ENCODE measurements at places on chromosomes 11 and 22.

DNA sequence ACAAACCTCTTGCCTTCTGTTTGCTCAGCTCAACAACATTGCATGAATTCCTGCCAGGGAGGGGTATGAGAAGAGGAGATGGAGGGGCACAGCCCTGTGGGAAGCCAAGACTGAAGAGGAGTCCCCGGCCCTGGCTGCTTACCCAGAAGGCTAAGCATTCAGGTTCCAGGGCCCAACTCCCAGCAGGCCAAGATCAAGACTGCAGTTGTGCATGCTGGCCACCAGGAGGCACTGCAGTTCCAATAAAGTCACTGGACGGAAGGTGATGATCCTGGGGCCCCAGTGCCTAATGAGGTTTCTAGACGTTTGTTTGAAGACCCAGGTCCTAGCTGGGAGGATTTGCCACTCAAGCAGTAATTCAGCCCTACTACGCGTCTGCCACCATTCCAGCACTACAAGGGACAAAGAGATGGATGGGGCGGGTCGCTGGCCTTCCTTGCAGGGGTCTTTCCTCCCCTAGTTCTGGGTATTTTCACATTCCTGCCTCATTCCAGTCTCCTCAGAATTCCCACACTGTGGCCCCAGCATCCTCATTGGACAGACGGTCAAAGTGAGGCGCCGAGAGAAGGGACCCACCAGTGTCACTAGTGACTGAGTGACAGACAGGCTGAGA is 23.6 kb downstream of the ALX4 start:
- peak; percentile 75 for DNase-seq

GRCh38 chr11:84886344-84886743 is 740.8 kb downstream of the DLG2 start:
- DNase-seq = no peak

- no peak for DNase-seq
Observed at GRCh38 chr11:97445561-97445960, 1055.7 kb downstream of the JRKL start.

- no peak for DNase-seq
Observed at GRCh38 chr11:64341429-64341828, 1.4 kb downstream of the CCDC88B start.

- no peak for DNase-seq
Observed at GRCh38 chr11:92393218-92393617, 168.6 kb downstream of the FAT3 start.

DNA sequence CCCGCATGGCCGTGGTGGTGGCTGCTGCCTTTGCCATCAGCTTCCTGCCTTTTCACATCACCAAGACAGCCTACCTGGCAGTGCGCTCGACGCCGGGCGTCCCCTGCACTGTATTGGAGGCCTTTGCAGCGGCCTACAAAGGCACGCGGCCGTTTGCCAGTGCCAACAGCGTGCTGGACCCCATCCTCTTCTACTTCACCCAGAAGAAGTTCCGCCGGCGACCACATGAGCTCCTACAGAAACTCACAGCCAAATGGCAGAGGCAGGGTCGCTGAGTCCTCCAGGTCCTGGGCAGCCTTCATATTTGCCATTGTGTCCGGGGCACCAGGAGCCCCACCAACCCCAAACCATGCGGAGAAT is 10.9 kb upstream of the ARHGEF17 start:
- DNase-seq = no peak

- DNase-seq = peak; percentile 58
Observed at GRCh38 chr11:35163702-35164496, 24.9 kb downstream of the CD44 start.

DNA sequence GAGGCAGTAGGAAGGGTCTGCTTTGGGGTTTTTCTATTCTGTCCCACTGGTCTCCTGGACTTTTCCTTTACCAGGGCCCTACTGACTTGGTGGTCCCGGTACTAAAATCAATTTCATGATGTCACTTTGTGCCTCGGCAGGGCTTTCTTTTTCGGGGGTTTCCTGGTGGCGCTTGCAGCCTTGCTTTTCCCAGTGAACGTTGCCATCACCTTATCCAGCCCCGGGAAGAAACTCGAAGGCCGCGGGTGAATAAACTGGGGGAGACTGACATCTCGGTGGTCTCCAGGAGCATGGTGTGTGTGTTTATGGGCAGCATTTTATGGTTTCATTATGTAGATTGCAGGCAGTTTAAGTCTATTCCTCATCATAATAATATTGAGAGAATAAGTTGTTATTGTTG is 84.4 kb downstream of the KCNQ1 start:
- no peak for DNase-seq

- DNase-seq = peak; percentile 89
Observed at GRCh38 chr22:45263463-45264269, 21.1 kb upstream of the UPK3A start.

GRCh38 chr22:42945736-42946135 is 69.2 kb downstream of the PACSIN2 start:
- DNase-seq = peak; percentile 63

GRCh38 chr22:38114484-38115398 is 4.3 kb upstream of the BAIAP2L2 start:
- DNase-seq = peak; percentile 87

GRCh38 chr22:35541254-35541748 is 670 bp downstream of the RASD2 start:
- no peak for DNase-seq

DNA sequence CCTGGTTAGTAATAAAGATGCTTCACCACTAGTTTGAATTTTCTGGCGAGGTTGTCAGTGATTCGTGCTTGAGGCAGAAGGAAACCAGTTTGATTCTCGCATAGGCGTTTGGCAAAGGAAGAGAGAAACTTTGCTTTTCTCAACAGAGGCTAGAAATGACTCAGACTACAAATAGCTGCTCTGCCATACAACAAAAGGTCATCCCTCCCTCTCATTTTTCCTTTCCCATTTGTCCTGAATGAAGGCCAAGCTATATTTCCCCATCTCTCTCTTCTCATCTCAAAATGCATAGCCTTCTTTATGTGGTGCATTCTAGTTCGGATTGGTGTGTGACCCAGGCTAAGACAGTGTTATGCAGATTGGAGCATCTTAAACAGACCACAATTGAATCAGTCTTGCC is 741.4 kb downstream of the NTM start:
- peak; percentile 6 for DNase-seq

GRCh38 chr11:75303544-75304224 is 47.8 kb downstream of the ARRB1 start:
- DNase-seq = no peak

DNA sequence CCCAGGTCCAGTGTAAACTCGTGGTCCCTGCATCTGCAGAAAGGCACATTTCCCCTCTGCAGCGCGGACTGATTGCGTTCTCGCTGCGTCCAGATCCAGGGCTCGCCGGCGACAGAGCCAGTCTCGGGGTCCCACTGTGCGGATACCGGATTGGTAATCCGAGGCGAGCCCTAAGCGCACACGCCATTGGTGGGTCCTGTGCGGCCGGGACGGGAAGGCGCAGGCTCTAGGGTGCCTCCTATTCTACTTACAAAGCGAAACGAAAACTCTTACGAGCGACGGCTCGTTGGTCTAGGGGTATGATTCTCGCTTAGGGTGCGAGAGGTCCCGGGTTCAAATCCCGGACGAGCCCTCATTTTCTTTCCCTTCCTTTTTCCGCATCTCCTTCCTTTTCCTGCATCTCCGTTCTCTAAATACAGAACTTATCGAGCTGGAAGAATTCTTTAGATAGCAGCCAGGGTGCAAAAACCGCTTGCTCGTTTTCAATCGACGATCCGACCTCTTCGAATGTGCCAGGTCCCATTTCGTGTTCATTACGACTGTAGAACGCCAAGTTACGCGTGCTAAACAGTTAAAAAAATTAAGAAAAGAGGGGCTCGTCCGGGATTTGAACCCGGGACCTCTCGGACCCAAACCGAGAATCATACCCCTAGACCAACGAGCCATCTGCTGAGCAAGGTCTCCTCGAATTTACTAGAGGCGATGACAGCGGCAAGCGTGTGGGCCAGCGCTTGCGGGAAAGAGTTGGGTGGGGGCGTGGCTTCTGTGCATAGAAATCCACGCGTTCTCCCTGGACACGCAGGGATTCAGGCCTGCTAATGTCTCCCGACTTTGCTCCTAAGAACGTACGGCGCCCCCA is 29.2 kb upstream of the WNT11 start:
- DNase-seq = peak; percentile 91

DNA sequence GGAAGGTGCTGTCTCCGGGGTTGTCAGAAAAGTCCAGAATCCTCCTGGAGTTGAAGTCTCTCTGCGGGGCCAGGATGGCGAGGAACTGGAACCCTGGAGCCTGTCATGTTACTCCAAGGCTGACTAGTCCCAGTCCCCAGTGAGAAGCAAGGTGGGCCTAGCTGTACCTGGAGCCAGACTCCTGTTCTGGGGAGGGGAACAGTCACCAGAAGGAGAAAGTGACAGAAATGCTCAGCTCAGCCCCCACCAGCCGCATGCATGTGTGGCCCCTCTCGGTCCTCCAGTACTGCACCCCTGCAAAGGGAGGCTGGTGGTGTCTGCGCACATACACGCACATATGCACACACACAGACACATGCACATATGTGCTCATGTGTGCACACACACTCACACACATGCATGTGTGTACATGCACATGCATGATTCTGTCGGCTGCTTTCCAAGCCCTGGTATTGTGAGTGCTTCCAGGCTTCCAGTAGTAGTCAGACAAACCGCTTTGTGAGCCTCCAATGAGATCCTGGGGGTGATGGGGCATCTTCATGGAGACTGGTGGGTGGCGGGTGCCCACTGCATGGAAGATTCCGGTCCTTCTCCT is 54.3 kb downstream of the RTL6 start:
- no peak for DNase-seq

- DNase-seq = no peak
Observed at GRCh38 chr11:113470233-113470632, 5.0 kb downstream of the DRD2 start.

DNA sequence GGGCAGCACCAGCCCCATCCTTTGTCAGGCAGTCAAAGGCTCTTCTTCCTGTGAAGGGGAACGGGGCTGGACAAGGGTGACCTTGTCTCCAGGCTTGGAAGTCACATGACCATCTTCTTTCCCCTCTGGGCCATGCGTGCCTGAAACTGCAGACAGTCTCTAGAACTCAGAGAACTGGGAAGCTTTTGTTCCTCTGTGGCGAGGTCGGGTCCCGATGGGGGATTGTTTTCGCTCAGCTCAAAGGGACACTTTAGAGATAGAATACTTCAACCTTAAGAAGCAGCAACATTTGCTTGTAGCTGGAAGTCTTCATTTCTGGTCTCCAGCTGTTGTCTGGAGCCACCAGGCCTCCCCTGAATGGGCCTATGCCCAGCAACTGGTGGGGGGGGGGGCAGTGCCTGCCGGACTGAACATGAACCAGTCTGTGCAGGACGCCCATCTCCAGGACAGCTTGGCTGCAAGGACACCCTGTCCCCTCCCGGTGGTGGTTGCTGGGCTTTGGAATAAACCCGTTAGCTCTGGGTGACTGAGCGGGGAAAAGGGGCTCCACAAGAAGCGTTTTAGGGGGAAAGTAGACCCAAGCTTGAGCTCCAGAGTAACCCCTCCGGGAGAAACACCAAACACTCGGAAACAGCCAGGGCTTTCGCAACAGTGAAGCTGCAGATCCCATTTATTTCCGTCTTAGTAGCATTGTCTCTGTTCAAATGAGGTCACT is 55.7 kb upstream of the EMID1 start:
- peak; percentile 99 for DNase-seq

- no peak for DNase-seq
Observed at GRCh38 chr11:1932681-1933080, 13.2 kb downstream of the TNNT3 start.

DNA sequence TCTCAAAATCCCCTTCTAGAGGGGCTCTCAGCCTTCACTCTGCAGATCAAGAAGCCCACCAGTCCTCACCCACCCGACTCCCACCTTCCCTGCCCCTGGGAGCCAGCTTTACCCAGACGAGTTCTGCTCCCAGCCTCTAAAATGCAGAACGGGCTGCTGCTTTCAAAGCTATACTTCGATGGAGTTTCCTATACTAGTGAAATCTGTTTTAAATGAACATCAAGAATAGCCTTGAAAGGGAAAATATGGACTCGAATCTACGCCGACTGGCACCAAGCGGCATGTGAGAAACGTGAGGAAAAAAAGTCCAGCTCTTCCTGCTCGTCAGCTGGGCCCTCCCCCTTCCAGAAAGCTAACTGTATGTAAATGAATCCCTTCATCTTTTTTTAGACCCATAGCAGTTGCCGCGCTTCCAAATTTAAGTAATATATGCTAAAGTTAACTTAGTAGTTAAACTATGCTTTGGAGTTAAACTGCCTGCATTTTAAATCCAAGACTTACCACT is 211.7 kb downstream of the NTM start:
- no peak for DNase-seq

DNA sequence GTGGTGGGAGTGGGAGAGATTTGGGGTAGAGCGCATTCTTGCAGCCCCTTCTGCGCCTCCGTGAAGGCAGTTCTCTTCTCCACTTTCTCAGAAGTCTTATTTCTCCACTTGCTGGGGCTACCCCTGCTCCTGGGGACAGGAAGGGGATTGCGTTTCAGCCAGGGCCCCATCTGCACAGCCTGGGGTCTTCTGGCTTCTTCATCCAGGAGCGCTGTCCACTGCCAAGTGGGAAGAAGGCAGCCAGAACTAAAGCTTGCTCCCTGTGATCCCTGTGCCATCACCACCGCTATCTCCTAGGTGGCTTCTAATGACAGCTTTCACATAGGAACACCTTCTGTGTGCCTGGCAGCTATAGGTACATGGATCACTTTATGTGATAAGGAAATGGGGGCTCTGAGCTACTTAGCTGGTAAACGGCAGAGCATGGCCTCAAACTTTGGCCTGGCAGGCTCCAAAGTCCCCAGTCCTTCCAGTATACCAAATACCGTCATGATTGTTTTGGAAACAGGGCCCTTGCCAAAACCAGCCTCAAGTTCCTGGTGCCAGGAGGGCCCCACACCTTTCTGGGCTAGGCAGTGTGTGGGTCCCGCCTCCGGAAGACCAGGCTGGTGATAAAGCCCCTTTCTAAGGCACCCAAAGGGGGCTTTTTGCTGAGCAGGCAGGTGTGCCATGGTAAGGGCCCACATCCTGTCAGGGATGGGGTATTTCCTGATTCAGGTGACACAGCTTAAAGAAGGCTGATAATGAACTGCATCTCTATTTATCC is 60.4 kb upstream of the PAX6 start:
- no peak for DNase-seq

- no peak for DNase-seq
Observed at GRCh38 chr22:35390933-35391332, 9.0 kb upstream of the MCM5 start.

- DNase-seq = no peak
Observed at GRCh38 chr11:68661697-68662603, 22.4 kb upstream of the GAL start.

GRCh38 chr11:35564245-35564595 is 38.8 kb upstream of the PAMR1 start:
- DNase-seq = no peak

Data from SK-MEL-5 (cell line).